ENCODE measurements at places on chromosomes 16 and 17. TPM values are rescaled to one million over a fixed set of nuclear protein-coding genes. Genes with fewer than 3 reads are reported as not detected.
A peak's percentile ranks its signal among the peaks of the same experiment; 100 is the strongest.

GRCh38 chr17:56834380-56835263 lies 671 bp downstream of the DGKE start:
- peak; percentile 94 for DNase-seq

DNA sequence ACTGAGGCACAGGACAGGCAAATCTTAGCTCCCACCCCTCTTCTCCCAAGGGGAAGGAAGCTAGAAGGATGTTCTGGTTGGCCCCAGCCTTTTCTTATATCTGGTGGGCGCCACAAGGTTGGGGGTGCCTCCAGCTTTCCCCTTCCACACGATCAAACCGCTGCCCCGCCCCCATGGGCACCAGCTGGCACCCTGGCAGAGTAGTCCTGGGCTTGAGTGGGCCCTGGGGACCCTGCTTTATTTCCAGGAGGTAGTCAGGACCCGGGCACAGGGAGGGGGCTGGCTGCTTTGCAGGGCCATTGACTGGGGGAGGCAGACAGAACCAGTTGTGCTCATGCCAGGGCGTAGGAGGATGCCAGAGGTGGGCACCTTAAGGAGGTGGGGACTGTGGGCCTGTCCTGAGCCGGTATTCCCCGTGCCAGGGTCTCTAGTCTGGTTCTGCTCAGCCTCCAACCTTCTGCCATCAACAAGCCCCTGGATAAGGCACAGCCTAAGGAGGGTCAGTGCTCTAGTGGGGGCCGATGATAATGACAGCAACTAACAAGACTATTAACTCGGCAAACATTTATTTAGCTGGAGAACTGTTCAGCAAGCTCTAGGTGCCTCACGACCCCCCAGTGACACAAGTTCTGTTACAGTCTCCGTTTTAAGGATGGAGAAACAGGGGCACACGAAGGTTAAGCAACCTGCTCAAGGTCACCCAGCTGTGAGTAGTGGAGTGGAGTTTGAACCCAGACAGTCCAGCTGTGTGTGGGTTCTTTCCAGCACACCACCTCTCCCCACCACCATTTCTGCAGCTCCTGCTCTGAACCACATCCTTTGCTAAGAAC lies 7.6 kb upstream of the PPP1R1B start:
- no peak for DNase-seq

- DNase-seq = peak; percentile 73
Observed at GRCh38 chr17:63928172-63928666, 3.9 kb downstream of the CD79B start.

DNA sequence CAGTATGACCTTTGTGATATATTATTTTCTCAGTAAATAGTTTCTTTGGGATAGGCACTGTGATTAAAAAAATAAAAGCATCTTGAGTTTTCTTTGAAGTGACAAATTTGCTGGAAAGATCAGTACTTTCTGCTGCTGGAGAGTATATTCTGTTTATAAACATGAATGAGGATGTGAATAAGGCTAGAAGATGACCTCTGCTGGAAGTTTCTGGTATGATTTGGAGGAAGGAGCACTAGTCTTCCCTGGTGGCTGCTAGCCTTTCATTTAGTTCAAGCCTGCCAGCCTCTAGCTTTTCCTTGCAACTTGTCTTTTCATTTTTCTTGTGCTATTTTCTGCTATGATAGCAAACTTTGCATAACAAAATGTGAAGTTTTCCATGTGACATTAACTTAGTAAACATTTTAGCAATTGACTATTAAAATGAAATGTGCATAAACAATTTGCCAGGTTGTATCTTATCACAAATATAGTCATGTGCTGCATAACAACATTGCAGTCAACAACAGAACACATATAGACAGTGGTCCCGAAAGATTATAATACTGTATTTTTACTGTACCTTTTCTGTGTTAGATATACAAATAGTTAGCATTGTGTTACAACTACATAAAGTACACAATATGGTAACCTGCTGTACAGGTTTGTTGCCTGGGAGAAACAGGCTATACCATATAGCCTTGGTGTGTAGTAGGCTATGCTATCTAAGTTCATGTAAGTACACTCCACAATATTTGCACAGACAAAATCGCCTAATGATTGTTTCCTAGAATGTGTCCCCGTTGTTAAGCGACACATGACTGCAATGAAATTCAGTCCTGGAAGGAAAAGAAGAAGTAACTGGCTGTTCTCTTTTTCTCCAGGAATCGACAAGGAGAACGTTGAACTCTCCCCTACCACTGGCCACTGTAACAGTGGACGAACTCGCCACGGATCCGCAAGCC lies 18.1 kb upstream of the RAB11FIP4 start:
- DNase-seq = no peak

DNA sequence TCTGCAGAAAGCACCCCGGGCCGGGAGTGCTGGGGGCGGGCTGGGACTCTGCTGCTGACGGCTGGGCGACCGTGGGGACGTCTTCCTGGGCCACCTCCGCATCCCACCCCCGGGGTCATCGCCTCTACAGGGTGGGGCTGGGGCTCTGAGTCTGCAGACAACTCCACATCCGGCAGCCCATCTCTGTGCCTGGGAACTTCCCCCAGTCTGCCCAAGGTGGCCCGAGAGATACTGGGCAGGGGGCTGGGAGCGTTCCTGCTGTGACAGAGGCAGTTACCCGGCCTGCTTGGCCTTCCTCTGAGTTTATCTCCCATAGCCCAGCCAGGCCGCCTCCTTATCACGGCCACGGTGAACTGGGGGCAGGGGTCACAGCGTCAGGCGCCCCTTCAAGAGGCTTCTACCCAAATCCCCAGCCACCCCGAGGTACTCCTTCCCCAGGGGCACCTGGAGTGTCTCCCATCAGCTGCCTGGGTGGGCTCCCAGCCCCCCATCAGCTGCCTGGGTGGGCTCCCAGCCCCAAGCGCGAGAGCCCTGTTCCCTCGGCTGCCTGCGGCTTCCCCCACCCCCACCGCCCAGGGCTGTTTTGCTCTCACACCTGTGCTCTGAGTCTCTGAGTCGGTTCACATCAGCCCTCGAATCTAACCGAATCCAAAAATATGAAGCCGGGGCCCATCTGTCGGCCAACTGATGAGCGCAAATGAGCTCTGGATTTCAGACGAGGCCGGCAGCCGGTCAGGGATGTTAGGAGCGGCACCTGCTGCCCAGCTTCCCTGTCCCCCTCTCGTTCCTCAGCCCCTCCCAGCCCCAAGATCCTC lies 15.6 kb upstream of the CBFA2T3 start:
- peak; percentile 68 for DNase-seq

- no peak for DNase-seq
Observed at GRCh38 chr17:28774206-28774605, 30.4 kb downstream of the TRAF4 start.

- DNase-seq = no peak
Observed at GRCh38 chr16:23248261-23249194, 53.6 kb upstream of the SCNN1B start.

The VMO1 gene
- total RNA-seq = 5.8 TPM

The SHISA6 gene
- 0.35 TPM for total RNA-seq

The TMEM204 gene
- total RNA-seq = 40.4 TPM

The PMFBP1 gene
- 17.2 TPM for total RNA-seq

Data from spleen (tissue), 13 donors.